ENCODE measurements at places on chromosomes 2 and 18.

- DNase-seq = no peak
Observed at GRCh38 chr2:127673291-127674069, 1.9 kb downstream of the LIMS2 start.

DNA sequence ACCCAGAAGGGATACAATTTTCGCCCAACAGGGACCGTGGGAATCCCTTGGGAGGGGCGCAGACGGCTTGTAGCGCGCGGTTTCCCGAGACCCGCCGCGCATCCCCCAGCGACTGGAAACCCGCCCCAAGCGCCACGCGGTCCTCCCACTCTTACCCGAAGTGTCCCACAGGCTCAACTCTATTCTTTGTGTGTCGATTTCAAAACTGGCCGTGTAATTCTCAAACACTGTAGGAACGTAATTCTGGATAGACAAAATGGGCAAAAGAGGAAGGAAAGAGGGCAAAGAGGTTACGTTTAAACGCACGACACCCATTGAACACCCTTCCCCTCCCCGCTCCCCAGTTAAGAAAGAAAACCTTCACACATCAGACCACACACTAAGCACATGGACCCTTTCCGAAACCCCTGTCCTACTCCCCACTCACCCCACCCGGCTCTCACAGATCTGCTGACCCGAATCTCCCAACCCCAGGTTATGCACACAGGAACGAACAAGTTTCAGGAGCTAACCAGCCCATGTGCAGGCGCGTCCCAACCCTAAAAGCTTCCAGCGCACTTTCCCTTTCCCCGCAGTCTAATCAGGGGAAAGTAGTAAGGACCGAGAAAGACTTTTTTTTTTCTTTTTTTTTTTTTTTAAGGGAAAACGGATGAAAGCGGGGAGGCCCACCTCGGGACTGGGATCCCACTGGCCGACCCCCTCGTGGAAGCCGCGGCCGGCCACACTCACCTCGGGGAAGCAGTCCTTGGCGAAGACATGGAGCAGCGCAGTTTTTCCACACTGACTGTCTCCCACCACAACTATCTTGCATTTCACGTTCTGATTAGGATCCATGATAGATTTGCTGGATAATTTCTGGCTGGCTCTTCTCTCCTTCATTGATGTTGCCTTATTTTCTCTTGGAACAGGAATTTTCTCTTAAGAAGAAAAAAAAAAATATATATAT lies 655 bp downstream of the RND3 start:
- no peak for DNase-seq

DNA sequence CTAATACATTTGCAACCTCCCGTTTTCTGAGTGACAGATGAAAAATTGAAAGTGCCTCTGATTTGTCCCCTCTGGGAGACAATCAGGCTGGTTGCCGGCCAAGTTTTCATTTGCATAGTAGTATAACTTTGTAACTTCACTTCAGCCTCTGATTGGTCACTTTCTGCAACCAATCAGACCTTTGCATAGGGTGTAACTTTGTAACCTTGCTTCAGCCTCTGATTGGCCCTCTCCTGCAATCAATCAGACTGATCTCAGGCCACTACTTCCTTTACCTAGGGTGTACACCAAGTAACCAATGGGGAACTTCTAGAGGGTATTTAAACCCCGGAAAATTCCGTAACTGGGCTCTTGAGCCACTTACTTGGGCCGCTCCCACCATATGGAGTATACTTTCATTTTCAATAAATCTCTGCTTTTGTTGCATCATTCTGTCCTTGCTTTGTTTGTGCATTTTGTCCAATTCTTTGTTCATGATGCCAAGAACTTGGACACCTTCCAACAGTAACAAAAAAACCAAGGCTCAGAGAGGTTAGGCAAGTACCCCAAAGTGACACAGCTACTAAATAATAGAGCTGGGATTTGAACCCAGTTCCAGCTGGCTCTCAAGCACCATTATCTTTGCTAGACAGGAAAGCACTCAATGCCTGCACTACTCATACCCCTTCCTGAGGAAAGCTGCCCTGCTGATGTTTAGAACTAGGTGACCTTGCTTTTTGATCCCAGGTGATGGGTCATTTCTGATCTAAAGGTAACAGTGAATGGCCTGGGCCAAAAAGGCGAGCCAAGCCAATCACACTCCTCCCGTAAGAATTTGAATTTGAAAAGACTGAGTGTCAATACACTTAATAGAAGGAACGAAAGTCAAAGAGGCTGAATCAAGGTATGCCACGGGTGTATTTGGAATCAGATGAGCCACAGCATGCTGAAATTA lies 10.9 kb upstream of the MYOM1 start:
- no peak for DNase-seq

GRCh38 chr2:197915548-197916265 lies 111.3 kb downstream of the PLCL1 start:
- peak; percentile 39 for DNase-seq

- no peak for DNase-seq
Observed at GRCh38 chr18:53639687-53640086, 584.8 kb downstream of the MBD2 start.

GRCh38 chr18:62989195-62989594 lies 273.9 kb downstream of the PHLPP1 start:
- DNase-seq = no peak

- DNase-seq = no peak
Observed at GRCh38 chr18:61815885-61816470, 76.8 kb downstream of the RNF152 start.

DNA sequence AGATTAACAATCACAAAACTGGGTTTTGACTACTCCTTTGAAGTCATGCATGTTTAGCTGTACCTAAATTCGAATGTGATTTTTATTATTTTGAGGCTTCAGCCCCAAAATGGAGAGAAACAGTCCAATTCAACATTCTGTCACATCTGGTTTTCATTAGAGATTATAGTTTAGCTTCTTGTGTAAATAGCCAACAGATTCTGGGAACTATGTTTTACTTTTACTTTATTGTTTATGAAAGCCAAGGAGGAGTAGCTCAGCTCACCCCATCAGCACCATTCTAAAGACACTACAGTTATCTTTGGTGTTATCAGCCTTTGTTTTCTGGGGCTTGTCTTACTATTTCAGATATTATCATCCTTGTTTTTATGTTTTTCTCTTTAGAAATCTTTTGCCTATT lies 465.0 kb upstream of the CWC22 start:
- peak; percentile 31 for DNase-seq

DNA sequence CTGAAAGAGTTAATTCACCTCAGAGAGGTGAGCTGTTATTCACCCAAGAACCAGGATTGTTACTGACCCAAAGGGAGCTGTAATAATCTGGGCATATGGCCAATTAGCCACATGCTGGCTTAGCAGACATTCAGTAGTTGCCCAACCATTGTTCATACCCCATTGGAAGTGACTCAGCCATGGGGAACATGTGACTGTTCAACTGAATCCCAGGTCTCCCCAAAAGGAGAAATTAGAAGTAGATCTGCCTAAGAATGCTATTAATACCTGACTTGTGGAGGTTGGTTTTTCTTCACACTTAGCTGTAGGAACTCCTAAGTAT lies 272.6 kb upstream of the UBE2E3 start:
- peak; percentile 65 for DNase-seq

- DNase-seq = no peak
Observed at GRCh38 chr2:233532971-233533370, 33.6 kb downstream of the USP40 start.

DNA sequence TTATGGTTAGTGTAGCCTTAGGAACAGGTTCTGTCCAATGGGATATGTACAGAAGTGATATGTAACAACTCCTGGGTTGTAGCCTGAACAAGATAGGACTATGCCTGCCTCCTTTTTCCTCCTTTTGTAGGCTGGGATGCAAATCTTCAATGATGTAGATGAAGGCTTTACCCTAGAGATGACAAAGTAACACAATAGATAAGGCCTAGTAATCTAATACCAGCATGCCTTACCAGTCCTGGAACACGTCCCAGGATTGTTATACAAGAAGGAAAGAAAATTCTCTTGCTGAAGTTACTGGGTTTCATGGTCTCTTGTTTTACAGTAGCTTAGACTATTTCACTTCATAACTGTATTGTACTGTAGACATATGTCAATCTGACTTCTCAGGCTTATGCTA lies 192.1 kb downstream of the OTX1 start:
- DNase-seq = no peak
